ENCODE measurements at places on chromosomes 3 and 15.

DNA sequence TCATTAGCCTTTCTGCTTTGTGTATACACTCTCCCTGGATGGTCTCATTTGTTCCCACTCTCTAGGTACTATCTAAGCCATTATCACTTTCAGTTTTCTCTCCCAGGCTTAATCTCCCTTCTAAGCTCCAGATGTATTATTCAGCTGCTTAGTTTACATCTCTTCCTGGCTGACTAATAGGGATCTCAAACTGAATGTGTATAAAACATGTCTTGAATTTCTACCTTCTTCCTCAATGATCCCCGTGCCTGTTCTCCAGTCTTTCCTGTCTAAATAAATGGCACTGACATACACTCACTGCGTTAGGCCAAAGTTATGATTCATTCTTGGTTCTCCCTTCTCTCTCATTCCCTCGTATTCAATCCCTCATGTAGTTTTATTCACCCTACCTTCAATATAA, 127.3 kb downstream of the NR2F2 start:
- no peak for DNase-seq

- no peak for DNase-seq
Measured at GRCh38 chr3:185537369-185537970, 14.9 kb downstream of the LIPH start.

DNA sequence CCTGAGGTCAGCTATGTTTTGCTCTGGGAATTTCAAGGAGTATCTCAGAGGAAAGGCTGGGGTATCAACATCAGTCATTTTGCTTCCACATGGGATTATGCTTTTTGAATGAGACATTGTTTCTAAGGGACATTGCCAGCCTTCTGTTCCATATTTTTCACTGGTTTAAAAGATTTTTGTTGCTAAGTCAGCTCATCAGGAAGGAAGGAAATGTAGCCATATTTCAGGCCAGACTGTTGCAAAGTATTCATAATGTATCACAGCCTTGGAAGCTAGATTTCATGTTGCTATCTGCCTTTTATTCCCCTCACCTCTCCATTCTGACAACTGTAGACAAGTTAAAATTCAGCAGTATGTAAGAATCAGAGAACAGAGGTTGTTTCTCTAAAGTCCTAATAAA, 61.0 kb upstream of the CHRM5 start:
- DNase-seq = no peak

GRCh38 chr3:107106316-107106715, 270.9 kb upstream of the CCDC54 start:
- DNase-seq = no peak

DNA sequence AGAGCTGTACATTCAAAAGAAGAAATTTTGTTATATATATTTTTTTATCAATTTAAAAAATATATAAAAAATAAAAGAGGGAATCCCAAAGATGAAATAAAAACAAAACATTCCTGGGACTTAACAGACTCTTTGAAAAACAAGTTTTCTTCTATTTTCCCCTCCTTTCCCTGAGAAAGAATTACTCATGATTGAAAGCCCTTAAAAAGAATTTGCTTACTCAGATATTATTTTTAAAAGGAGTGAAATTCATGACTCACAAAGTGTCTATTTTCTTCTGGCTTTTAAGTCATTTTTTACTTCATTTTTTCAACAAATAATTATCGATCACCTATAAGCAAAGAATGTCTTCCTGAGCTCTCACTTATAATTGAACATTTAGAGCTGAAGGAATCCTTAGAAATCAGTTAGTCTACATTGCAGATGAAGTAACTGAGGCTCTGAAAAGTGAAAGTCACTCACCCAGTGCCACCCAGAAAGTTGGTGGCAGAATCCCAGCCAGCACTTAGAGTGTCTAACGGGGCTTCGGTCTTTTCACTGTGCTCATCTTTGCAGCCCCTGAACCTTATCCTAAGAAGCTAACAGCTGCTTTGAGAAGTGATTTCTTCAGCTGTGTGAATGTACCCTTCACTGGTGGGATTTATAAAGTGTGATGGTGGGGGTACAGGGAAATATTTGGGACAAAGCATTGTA, 42.5 kb upstream of the NUDT16 start:
- DNase-seq = no peak

- DNase-seq = no peak
Measured at GRCh38 chr3:117661818-117662095, 952.2 kb downstream of the TUSC7 start.

GRCh38 chr15:36447373-36447772, 132.1 kb upstream of the CDIN1 start:
- DNase-seq = no peak

GRCh38 chr3:50204804-50205412, at the start of gene SLC38A3:
SLC38A3 (plus strand) TSS chr3:50205271; CDS start chr3:50214200, 8,929 bp downstream.
- DNase-seq = no peak

GRCh38 chr3:50154476-50154839, 666 bp upstream of the SEMA3F start:
- DNase-seq = no peak

GRCh38 chr3:72800869-72801268, 47.4 kb downstream of the SHQ1 start:
- DNase-seq = no peak

GRCh38 chr3:69092030-69092516, 7.3 kb downstream of the ARL6IP5 start:
- no peak for DNase-seq

DNA sequence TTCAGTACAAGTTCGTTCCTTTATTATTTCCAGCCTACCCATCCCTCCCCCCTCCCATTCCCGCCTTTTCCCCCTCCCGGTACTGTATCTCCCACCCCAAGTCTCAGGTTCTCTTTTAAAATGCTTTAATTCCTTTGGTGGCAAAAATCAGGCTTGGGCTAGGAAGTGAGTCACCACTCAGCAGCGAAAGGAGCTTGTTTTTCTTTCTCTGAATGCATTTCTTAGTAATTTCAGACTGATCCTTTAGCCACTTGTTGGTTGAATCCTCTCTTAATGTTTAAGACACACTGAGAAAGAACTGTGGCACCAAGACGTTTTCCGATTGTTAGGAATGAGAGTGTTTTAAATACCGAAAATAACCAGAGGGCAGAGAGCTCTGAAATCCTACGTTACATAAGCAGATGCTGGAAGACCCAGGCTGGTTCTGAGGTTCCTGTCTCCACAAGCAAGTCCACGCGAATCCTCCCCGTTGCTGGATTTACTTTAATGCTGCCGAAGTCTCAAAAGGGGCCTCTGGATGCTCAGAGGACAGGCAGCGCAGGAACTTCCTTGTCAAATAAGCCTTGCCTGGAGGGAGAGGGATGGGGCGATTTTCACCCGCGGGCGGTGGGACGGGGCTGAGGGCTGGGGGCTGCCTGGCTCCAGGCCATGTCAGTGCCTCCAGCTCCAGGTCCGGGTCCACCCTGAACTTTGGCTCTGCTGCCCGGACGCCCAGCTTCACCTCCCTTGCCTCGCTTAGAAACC, 854 bp upstream of the COL8A1 start:
- DNase-seq = no peak

DNA sequence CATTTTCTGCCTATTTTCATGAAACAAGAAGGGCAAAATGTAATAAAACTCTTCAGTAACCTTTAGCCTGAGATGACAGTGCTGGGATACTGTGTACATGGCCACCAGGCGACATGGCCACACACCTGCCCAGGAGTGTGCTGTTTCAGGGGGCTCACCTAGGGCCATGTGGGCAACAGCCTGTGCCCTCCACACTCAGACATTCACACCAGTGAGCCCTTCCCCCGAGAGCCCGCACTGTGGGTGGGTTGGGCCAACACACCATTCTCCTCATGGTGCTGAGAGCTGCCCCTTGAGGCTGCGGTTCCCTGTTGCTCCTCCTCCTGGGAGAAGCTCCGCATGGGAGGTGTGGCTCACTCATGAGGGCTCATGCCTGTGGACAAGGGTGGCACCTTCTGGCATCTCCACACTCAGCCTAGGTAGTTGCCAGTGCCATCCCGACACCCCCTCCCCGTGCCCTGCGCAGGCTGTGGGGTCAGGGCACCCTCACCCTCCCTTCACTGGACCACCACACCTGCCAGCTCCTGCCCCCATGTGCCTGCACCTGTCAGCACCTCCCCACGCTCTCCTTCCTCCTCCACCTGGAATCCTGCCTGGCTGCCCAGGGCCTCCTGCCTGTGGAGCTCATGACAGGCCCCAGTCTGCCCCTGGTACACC, 19.7 kb downstream of the OCA2 start:
- DNase-seq = no peak

GRCh38 chr3:170471149-170471548, 52.5 kb downstream of the CLDN11 start:
- no peak for DNase-seq

GRCh38 chr15:93239591-93239990, 150.6 kb upstream of the RGMA start:
- DNase-seq = no peak

DNA sequence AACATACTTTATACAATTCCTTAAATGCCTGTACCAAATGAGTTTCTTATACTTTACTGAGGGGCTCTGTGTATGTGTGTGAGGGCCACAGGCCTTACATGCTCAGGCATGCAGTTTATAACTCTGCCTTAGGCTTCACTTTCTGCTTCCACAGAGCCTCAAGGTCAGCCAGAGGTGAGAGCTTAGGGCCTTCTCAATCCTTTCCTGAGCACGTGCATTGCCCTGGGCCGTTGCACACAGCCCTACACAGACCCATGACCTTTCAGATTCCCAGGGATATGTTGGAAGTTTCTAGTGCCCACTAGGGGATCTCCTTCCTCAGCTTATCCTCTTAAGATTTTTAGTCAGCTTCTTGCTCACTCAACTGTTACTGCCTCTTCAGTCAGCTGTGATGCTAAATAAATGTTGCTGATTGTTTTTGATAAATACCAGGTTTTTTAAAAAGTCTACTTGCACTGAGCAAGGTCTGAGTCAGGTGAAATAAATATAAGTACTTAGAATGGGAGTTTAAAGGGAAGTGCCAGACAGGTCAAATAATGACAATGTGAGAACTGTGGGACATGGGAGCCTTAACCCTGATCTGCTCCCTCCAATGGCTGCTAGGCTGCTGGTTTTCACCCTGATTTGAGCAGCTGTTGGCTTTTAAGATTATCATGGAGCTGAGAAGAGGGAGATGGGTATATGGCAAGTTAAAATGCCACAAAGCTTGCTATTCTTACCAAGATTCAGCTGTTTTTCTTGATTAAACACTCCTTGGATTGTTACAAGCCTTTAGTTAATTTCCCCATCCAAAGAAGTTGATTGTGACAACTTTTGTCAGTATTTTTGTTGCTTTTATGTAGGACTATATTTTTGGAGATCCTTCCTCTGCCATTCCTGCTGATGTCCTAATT, 169.5 kb downstream of the PLD1 start:
- no peak for DNase-seq

- DNase-seq = no peak
Measured at GRCh38 chr15:47987461-47987860, 133.3 kb upstream of the SLC24A5 start.

- DNase-seq = no peak
Measured at GRCh38 chr3:12773030-12773709, 14.1 kb upstream of the TMEM40 start.

- DNase-seq = no peak
Measured at GRCh38 chr3:184004476-184004875, 13.2 kb downstream of the ABCC5 start.

DNA sequence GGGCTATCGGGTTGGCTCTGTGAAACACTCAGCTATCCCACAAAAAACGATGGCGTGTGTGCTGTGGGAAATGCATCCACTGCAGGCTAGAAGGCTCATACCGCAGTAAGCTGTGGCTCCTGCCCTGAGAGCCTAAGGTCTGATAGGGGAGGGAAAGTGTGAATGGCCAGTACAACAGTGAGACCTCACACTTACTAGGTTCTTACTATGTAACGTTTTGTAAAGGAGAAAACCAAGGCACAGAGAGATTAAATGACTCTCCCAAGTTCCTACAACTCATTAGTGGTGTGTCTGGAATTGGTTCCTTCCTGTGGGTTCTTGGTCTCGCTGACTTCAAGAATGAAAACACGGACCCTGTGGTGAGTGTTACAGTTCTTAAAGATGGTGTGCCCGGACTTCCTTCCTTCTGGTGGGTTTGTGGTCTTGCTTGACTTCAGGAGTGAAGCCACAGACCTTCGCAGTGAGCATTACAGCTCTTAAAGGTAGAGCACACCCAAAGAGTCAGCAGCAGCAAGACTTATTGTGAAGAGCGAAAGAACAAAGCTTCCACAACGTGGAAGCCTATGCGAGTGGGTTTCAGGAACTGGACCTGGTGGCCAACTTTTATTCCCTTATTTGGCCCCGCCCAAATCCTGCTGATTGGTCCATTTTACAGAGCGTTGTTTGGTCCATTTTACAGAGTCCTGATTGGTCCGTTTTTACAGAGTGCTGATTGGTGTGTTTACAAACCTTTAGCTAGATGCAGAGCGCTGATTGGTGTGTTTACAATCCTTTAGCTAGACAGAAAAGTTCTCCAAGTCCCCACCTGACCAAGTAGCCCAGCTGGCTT, 161.7 kb downstream of the POLR2M start:
- DNase-seq = no peak

GRCh38 chr3:134430950-134431445, 54.8 kb downstream of the ANAPC13 start:
- DNase-seq = no peak

GRCh38 chr3:40925231-40925630, 274.1 kb upstream of the CTNNB1 start:
- DNase-seq = no peak

DNA sequence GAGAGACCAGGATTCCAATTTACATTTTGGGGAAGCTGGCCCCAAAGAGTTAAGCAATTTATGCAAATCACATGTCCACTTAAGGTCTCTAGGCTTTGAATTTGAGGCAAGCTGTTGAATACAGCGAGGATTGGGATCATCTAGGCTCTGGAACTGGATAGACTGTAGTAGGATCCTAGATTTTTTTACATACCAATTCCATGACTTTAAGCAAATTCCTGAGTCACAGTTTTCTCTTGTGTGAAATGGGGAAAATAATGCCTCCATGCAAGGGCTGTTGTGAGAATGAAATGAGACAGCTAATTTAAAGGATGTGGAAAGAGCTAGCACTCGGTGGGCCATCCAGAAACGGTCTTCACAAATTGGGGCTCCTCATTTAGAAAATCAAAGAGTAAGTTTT, 103.4 kb downstream of the MINAR1 start:
- no peak for DNase-seq

GRCh38 chr3:110793611-110794010, 278.0 kb upstream of the NECTIN3 start:
- DNase-seq = no peak

GRCh38 chr15:26660241-26660640, 112.6 kb downstream of the GABRB3 start:
- no peak for DNase-seq

- no peak for DNase-seq
Measured at GRCh38 chr15:57566834-57567233, 24.9 kb upstream of the MYZAP start.

GRCh38 chr3:41874022-41874421, 87.9 kb downstream of the ULK4 start:
- DNase-seq = no peak

- DNase-seq = no peak
Measured at GRCh38 chr15:74328331-74329056, 39.0 kb downstream of the CYP11A1 start.

Data from cortex of kidney (tissue), 1 donor.